ENCODE measurements at places on chromosomes 5 and 9.

- DNase-seq: no peak
These were observed 220.9 kb downstream of the MAPKAP1 start for GRCh38 chr9:125486152-125486508.

DNA sequence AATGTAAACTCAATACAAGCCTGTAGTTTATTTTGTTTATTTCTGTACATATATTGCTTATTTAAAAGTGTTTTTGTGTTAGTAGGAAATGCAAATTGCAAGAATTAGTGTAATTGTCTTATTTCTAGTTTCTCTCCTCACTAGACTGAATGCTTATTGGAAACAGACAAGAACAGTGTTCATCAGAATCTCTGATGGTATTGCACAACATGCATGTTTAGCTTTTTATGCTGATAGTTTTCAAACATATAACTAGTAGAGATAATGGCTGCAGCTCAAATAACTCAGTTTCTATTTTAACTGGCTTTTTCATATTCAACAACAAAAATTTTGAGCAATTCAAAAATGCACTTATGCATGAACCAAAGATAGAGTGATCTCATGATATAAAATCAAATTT, 68.8 kb upstream of the HTR4 start:
- DNase-seq: no peak

DNA sequence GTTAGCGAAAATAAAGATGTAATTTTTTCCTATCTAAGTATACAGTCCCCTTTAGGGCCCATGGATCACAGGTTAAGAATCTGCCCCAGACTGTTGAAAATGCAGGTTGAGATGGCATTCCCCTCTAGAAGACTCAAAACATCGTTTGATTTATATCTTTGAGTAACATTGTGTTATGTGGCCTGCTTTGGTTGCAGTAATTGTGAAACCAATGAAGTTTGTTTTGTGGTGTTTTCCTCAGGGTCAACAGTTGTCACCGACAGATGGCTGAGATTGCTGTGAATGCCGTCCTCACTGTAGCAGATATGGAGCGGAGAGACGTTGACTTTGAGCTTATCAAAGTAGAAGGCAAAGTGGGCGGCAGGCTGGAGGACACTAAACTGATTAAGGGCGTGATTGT, 7.8 kb downstream of the CCT5 start:
- no peak for DNase-seq

- DNase-seq: no peak
These were observed 88.8 kb downstream of the NSUN2 start for GRCh38 chr5:6543830-6544560.

DNA sequence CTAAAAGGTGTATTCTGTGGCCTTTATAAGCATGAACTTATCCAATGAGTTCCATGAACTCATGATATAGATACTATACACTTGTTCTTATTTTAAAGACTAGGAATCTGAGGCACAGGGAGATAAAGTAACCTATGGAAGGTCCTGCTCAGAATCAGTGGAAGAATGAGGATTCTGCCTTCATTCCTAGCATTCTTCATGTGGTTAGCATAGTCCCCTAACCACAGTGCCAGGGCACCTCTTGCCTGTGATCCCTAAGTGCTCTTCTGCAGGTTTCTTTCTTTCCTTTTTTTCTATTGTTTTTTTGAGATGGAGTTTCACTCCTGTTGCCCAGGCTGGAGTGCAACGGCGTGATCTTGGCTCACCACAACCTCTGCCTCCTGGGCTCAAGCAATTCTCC, 174.1 kb downstream of the C9orf152 start:
- DNase-seq: no peak

DNA sequence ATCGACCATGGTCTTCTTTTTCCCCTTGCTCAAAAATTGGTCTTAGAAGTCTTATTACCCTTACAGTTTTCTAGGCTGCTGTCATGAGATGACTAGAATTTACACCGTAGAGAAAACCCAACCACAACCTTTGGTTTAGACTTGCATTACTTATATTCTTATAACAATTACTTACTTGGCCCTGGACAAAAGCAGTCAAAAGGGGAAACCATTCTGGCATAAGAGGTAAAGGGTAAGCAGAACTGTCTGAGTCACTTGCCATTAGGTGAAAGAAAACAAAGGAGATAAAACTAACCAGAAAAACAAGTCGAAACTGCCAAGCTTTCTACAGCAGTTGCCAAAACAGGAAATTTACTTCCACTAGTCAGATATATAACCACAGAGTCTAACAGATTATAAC, 17.9 kb downstream of the TMEM245 start:
- DNase-seq: no peak

- no peak for DNase-seq
These were observed 813 bp downstream of the ERMP1 start for GRCh38 chr9:5832071-5832537.

DNA sequence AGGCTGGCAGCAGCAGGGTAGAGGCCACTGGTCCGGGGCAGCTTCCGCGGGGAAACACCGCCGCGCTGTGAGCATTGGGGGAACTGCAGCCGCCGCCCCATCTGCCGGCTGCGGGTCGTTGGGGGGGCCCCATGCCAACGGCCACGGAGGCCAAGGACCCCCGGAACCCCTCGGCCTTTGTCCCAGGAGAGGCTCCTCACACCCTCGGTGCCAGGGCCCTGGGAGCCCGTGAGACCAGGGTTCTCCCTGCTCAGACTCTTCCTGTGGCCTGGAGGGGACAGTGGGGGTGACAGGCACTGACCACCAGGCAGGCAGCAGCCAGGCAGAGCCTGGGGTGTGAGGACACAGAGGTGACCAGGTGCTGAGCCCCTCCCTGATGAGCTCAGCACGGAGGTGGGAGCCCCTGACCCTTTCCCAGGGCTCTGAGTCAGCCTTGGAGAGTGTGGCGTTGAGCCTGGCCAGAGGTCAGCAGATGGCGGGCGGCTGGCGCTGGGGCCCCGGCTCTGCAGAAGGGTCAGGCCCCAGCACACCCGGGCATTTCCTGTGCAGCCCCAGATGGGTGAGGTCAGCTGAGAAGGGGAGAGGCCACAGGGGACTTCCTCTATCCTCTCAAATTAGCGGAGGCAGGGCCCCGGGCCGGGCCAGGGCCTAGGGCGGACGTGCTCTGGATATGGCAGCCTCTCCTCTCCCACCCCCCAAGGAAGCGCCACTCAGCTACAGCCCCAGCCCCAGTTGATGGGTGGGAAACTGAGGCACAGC, 17.9 kb upstream of the EGFL7 start:
- DNase-seq: peak; percentile 95

- no peak for DNase-seq
These were observed 38.5 kb downstream of the CERT1 start for GRCh38 chr5:75472973-75473372.

DNA sequence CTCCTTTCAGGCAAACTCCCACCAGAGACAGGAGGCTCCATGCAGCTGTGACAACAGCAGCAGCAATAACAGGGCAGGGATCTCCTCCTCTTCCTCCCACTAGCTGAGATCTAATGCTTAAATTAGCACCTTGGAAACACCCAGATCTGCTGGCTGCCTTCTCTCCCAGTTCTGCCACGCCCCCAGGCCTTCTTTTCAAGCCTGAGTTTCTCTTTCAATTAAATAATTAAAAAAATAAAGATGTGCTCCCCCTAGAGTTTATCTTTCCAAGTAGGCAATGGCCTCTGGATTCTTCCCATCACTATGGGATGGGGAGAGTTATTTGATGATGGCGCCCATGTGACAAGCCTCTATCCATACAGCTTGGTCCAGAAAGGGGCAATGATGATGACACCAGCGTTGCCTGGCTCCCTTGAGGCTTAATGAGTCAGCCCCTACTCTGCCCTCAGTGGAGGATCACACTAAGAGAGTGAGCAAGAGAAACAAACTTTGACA, 3.8 kb downstream of the FAM219A start:
- DNase-seq: no peak

DNA sequence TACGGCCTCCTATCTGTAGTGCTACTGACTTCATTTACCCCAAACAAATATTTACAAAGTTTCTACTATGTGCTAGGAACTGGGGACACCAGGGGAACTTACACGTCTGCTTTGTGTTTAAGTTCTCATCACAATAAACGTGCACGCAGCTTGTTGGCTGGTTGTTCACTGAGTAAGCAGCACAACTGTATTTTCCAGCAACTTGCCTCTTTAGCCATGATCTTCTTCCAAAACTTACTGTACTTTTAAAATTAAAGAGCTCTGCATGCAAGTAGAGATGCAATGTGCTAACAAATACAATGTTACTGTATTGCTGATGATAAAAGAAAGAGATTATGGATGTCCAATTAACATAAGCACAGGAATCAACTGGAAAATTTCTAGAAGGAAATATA, 62.8 kb downstream of the RAPGEF1 start:
- no peak for DNase-seq

GRCh38 chr9:137445930-137446431, 4.8 kb upstream of the ENTPD8 start:
- DNase-seq: peak; percentile 40

DNA sequence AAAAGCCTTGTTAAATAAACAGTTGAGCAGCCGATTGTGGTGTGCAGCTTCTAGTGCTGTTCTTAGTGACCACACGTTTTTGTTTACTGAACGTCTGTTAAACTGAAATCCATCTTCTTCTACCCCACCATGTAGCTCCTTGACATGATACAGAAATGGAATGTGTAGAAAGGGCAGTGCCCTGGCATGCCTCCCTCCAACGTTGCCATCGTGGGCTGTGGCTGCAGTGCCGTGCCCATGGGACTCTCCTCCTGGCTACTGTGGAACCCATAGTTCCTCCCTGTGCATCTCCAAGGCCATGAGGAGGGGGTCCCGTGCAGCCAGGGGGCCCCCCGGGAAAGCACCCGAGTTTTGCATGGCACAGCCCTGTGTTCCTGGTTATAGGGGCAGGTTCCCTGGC, 23.3 kb upstream of the TGFBI start:
- DNase-seq: no peak

- no peak for DNase-seq
These were observed 28.3 kb downstream of the CXXC5 start for GRCh38 chr5:139676406-139676805.

- DNase-seq: no peak
These were observed 61.6 kb downstream of the ERCC6L2 start for GRCh38 chr9:95937131-95937530.

DNA sequence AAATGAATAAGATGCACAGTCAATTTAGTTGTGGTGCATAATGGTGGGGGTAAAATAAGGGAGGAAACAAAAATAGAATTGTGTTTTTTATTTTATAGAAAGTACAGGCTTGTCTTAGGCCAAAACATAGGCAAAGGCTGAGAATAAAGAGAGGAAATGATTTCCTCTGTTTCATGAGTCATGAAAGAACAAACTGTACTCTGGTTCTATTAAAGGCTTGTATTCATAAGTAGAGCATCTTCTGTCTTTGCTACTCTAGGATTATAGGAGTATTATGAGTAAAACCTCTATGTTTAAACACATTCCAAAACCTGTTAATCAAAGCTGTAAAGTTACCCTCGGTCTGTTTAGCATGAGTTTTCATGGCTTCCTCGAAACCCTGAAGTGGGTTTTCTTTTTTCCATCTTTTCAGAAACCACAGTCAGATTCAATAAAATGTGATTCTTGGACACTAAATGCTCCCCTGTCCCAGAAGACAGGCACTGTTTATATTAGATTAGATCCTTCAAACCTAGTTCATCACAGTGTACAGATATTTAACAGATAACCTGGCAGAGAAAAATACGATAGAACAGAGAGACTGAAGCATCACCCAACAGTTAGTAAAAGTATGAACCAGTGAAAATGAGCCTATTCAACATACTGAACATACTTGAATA, 473.9 kb upstream of the CYLC2 start:
- DNase-seq: no peak

GRCh38 chr5:10913841-10914240, 152.8 kb upstream of the DAP start:
- no peak for DNase-seq

DNA sequence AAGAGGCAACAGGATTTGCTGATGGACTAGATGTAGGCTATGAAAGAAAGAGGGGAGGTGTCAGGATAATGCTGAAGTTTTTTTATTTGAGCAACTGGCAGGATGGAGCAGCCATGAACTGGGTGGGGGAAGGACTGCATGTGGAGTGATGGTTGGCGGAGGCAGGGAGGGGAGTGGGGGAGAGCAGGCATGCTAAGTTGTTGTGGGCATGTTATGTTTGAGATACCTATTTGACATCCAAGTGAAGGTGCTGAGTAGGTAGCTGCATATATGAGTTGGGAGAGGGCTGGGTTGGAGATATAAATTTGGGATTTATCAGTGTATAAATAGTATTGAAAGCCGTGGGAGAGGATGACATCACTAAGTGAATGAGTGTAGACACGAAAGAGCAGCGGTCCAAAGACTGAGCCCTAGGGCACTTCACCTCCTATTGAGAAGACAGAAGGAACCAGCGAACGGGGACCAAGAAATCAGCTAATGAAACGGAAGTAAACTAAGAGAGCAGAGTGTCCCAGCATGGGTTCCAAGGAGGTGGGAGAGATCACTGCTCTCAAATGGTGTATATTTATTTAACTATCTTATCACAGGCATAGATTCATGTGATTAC, 7.4 kb downstream of the BSPRY start:
- no peak for DNase-seq

DNA sequence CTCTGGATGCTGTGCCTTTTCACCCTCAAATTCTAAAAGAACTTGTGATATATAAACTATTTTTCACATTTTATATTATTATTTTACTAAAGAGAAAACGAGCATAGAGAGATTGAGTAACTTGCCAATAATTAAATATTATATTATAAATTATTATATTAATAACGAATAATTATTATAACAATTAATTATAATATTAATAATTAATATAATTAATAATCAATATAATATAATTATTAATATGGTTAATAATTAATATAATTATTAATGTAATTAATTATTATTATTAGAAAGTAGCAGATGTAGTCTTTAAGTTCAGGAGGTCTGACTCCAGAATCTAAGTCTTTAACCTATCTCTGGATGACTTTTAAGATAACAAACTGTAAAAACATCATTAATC, 20.1 kb downstream of the OR2Y1 start:
- no peak for DNase-seq

GRCh38 chr5:95891499-95891898, 69.0 kb upstream of the GLRX start:
- DNase-seq: no peak

DNA sequence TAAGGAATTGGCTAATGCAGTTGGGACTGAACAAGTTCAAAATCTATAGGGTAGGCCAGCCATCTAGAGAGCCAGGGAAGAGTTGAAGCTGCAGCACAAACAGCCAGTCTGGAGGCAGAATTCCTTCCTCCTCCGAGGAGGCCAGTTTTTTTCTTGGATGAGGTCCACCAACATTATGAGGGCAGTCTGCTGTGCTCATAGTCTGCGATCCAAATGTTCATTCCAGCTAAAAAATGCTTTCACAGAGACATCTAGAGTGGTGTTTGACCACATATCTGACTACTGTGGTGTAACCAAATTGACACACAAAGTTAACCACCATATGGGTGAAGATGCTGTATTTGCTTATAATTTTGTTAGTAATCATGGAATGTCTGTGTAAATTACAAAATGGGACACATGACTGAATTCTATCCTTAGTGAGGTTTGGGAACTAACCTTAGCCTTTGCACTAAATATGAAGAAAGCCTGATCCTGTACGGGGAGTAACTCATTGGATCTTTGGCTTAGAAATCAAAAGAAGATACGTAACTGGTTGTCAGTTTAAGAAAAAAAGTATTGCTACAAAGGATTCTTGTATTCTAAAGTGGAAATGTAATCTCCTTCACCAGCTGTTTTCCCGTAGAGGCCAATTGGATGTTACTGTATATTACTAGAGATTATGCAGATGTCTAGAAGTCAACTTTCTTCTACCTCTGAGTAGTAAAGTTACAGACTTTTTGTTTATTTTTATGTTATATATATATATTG, 70.6 kb downstream of the SPIN1 start:
- no peak for DNase-seq

GRCh38 chr5:1737790-1738405, 61.7 kb downstream of the MRPL36 start:
- DNase-seq: no peak

- no peak for DNase-seq
These were observed 429.0 kb upstream of the ZNF608 start for GRCh38 chr5:125175348-125176004.

All from Right ventricle myocardium superior (tissue), 1 donor.